Thoracic aorta (tissue), 2 donors: ENCODE measurements at places on chromosomes 11 and 22. TPM values are rescaled to one million over a fixed set of nuclear protein-coding genes. Genes with fewer than 3 reads are reported as not detected.

The KCNJ1 gene
- total RNA-seq: 1.1 TPM

DNA sequence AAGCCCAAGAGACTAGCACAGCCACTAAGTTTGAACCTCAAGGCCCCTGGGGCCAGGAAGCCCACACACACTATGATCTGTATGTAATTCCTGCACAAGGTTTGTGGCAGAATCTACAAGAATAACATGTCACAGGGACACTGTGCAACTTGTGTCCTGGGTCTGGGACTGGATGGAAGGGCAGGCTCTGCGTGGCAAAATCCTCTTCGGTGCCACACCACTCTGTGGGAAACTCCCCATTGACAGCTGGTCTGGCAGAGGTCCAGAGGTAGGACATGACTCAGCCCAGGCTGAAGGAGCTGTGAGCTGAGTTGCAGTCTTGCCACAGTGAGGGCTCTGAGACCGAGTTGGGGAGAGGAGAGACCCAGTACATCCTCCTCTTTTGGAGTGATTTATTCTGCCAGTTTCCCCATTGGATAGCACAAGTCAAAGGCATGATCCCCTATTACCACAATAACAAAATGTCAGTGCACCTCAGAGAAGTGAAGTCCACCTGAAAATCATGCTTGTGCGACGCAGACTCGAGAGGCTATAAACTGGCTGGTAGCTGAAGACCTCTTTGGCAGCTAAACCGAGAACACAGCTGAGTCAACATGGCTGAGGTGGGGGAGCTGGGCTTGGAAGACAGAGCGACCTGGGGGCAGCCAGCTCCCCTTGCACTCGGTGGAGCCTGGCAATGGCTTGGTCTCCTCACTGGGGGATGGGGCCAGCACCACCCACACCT is 23.3 kb upstream of the SERPIND1 start:
- peak; percentile 32 for DNase-seq

DNA sequence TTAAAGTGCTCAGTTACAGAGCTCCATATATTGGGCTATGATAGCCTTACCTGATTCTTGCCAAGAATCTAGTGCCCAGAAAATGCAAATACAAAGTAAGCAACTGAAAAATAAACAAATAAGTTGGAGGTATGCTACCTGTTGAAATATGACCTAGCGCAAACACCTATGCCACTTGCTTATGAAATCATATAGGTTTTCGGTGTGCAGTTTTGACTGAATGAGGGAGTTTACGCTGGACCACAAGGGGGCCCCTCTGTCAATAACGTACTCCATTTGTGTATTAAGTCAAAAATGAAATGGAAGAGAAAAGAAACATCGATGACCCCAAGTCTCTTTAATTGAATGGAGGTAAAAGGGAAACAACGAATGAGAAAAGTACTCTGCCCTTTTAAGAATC is 84.9 kb upstream of the TRIM77 start:
- DNase-seq: no peak

DNA sequence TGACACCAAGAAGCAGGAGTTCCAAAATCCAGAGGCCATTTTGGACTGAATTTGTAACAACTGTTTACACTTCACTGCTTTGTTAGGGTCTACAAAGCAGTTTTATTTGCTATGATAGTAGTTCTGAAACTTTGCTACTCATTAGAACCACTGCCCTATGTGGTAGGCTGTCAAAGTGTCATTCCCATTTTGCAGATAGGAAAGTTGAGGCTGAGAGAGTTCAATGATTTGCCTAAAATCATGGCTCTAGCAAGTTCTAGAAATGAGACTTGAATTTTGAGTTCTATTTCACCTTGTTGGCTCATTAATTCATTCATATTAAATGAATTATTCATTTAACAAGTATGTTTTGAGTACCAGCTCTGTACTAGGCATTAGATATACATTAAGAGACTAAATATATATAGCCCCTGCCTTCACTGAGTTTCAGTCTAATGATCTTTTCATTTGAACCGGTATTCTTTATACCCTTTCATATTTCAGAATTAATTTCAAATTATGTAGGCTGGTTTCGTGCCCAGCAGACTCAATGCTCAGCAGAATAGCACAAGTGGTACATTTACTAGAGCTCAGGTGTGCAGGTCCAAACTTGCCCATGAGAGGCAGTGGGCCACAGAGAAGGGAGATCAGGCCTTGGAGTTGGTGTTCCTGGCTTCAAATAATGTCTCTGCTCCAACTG is 93.5 kb downstream of the ME3 start:
- no peak for DNase-seq

DNA sequence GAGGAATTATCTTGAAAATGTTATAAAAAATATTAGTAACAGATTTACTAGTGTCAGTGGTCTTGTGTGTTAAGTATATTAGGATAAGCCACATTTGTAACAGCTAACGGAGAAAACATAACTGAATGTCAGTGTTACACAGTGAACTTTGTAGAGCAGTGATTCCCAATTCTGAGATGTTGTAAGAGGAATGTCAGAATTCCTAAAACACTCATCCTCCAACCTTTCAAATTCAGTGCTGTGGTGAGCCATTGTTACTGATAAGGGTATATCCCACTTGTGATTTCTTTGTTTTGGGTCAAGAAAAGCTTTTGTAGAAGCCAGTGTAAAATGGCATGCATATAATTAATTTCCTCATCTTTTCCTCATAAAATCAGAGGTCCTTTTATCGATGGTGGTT is 61.9 kb downstream of the ARHGEF12 start:
- no peak for DNase-seq
